ENCODE measurements at places on chromosomes 7 and 10.

DNA sequence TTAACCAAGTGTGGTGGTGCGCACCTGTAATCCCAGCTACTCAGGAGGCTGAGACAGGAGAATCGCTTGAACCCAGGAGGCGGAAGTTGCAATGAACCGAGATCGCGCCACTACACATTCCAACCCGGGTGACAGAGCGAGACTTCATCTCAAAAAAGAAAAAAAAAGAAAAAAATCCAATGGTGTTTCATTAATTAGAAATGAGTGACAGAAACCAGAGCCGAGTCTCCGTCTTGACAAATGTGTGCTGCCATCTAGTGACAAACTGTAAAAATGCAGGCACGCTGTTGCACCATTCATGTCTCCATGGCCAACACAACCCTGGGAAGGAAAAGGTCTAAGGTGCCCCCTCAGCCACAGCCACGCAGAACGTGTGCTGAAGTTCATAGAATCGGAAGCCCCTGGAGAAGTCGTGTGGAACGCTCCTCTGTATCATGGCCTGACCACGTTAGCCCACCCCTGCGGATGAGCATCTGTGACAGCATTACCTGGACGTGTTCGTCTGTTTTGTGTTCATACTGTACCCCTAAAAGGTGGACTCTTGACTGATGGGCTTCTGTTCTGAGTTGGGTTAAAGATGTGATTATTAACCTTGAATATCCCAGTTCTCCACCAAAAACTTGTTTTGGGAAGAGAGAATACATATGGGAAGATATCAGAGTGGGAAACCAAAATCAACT is 94.9 kb downstream of the LYZL2 start:
- peak; percentile 78 for DNase-seq

DNA sequence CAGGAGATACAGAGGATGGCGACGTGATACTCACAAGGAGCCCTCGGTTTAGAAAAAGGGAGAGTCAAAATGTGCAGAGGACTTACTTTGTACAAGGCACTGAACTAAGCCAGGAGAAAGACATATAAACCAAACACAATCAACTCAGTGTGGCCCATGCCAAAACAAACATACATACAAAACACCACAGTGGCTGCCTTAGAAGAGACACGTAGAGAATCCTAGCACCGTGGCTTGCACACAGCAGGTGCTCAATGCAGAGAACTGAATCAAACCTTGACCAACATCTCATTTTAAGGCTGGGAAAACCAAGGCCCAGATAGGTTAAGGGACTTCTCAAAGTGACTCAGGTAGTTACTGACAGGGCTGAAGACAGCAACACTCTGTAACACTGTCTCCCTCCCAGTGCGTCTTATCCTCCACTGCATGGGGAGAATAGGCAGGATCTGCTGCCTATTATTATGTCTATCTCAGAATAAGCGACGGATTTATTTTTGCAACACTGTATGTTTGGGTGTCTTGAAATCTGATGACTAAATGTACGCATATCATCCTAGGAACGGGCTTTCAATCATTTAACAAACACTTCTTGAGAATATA is 11.0 kb downstream of the SORBS1 start:
- no peak for DNase-seq

- DNase-seq: no peak
These were observed 94.4 kb downstream of the TAX1BP1 start for GRCh38 chr7:27834179-27834921.

- no peak for DNase-seq
These were observed 12.5 kb downstream of the SHOC2 start for GRCh38 chr10:110931769-110932381.

- no peak for DNase-seq
These were observed 237.7 kb downstream of the USP6NL start for GRCh38 chr10:11373717-11374171.

DNA sequence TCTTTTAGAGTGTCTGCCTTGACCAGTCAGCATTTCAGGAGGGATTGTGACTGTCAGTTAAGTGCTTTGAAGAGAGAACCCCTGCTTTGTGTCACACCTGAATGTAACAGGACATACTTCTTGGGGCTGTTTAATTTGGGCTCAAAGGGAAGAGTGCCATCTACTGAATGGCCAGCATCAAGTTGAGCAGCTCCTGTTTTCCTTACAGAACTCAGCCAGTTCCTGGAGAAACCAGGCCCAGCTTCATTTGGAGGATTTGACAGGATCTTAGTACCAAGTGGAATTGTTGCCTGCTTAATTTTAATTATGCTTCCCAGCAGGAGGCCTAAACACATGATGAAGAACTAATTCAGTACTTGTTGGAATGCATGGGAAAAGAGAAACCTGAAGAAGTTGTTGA is 8.3 kb downstream of the ADD3 start:
- no peak for DNase-seq

DNA sequence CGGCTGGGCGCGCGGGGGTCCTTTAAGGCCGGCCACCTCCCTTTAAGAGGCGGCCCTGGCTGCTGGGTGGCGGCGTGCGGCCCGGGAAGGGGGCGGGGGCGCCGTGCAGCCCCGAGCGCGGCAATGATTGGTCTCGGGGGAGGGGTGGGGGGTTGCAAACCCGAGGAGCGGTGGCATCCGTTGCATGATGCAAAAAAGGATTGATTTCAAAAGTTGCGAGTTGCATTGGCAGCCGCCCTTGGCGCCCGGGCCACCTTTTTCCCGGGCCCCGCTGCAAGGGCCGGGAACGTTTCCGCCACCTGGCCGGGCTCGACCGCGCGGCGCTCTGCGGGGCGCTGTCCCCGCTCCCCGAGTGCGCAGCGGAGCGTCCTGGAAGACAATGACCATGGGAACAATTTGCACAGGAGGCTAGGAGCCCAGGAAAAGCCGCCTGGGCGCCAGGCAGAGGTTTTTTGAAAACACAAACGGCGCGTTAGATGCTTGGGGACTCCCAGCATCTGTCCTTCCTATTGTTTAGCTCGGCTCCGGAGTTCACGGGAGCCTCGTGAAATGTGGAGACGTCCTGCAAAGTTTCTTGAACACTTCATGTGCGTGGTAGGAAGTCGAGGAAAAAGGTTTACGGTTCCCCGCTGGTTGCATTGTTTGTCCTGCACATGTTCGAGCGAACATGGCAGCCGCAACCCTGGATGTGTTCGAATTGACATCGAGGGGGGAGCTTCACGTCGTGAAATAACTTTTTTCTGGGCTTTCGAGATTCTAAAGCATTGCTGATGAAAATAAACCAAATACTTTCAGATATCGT is at the start of gene SEPHS1:
Gene SEPHS1 (minus strand): TSS at position 78 of the 802 bp plus-strand sequence. CDS start 3,343 bp downstream, outside the sequence.
- peak; percentile 80 for DNase-seq

- peak; percentile 26 for DNase-seq
These were observed 734 bp downstream of the PTPN12 start for GRCh38 chr7:77537778-77538280.
